ENCODE measurements at places on chromosomes 4 and X. TPM values are rescaled to one million over a fixed set of nuclear protein-coding genes. Genes with fewer than 3 reads are reported as not detected.
A peak's percentile ranks its signal among the peaks of the same experiment; 100 is the strongest.

- H3K36me3 ChIP-seq: peaks cover 2% of the 10 kb centered on the region
- no peaks in the 10 kb centered on the region for H3K27me3 ChIP-seq
- peaks cover 22% of the 10 kb centered on the region for H3K4me1 ChIP-seq
- H3K27ac ChIP-seq: peak overlapping the region; percentile 79
- H3K4me3 ChIP-seq: no peak overlapping the region
- peak; percentile 38 for DNase-seq
Measured at GRCh38 chr4:70722199-70722791, 531 bp downstream of the RUFY3 start.

Gene BANK1
- 0.10 TPM for total RNA-seq

GRCh38 chr4:76002176-76002575 is 5.1 kb downstream of the CXCL9 start:
- H3K27ac ChIP-seq: no peak overlapping the region
- H3K27me3 ChIP-seq: peaks cover 4% of the 10 kb centered on the region
- DNase-seq: no peak
- H3K4me3 ChIP-seq: no peak overlapping the region
- peaks cover 8% of the 10 kb centered on the region for H3K4me1 ChIP-seq

- no peak overlapping the region for H3K27ac ChIP-seq
- no peaks in the 10 kb centered on the region for H3K36me3 ChIP-seq
- DNase-seq: no peak
- no peaks in the 10 kb centered on the region for H3K27me3 ChIP-seq
- H3K4me1 ChIP-seq: peaks cover 3% of the 10 kb centered on the region
- no peak overlapping the region for H3K4me3 ChIP-seq
Measured at GRCh38 chr4:128519163-128519830, 231.7 kb upstream of the PGRMC2 start.

Gene MAGEA3
- not detected for total RNA-seq

DNA sequence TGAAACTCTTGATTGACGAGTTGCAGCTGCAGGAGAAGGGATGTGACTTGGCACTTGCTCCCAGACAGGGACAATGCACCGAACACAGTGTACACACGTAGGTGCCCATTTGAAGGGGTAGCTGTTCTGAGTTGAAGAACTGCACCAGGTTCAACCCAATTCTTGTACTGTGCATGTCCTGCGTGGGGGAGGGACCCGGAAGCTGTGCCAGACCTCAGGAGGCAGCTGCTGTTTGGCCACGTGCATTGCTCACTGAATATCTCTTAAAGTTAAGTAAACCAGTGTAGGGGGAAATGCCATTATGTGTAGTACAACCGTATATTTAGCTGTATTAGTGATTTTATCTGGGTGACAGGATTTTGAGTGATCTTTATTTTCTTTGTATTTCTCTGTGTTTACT is 12.0 kb upstream of the RBBP7 start:
- H3K4me3 ChIP-seq: peak overlapping the region; percentile 60
- DNase-seq: peak; percentile 6
- H3K27me3 ChIP-seq: peaks cover 11% of the 10 kb centered on the region

GRCh38 chrX:113933931-113934330 is 650.0 kb upstream of the HTR2C start:
- no peaks in the 10 kb centered on the region for H3K27me3 ChIP-seq
- no peak for DNase-seq
- H3K36me3 ChIP-seq: no peaks in the 10 kb centered on the region
- no peak overlapping the region for H3K27ac ChIP-seq
- H3K4me3 ChIP-seq: no peak overlapping the region

Gene RHOXF2
- total RNA-seq: not detected

DNA sequence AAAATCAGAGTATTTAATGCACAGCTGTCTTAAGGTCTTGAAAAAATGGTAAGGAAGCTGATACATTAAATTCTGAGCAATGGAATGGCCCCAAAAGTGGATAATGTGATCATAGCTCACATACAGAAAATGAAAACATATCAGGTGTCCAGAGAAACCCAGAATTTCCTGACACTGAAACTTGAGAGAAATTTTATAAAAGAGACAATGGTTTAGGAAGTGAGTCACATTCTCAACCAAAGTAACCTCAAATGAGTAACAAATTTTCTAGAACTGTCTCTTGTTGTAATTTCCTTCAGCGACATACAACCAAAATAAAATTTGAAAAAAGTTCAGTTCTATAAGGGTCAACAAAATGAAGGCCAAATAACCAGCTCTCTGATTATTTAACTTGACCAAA is 37.4 kb upstream of the PACRGL start:
- H3K27ac ChIP-seq: no peak overlapping the region
- DNase-seq: no peak
- no peak overlapping the region for H3K4me3 ChIP-seq
- H3K27me3 ChIP-seq: peaks cover 10% of the 10 kb centered on the region
- no peaks in the 10 kb centered on the region for H3K36me3 ChIP-seq

DNA sequence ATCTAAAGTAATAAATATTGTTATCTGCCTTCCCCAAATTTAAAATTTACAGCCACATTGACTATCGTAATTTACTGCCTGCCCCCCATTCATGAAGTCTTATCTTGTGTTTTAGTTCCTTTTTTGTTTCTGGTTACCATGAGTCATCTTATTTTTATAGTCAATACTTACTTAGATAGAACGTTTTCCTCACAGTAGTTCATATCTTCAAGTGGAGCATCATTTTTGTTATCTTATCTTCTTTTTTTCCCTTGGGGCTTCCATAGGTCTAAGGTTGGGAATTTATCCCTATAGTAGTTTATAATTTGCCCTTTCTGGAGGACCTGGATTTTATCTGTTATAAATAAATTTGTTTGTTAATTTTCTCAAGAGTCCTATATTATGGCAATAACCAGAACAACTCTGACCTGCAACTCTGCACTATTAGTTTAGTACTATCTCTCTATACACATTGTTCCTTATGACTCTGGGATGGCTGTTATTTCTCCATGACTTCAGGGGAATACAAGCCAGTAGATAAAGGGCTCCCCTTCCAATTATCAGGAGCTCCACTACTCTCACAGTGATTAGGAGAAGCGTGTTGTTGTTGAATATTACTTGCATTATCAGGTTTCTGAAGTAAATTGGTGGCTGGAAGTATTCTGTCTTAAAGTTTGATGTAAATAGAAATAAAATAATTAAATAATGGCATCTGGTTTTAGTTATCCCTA is 330.6 kb downstream of the GALNTL6 start:
- no peaks in the 10 kb centered on the region for H3K27me3 ChIP-seq
- no peak overlapping the region for H3K4me3 ChIP-seq
- no peak for DNase-seq
- no peak overlapping the region for H3K27ac ChIP-seq

Gene SASH3
- 264 TPM for total RNA-seq

Gene TRPC3
- 0.94 TPM for total RNA-seq

DNA sequence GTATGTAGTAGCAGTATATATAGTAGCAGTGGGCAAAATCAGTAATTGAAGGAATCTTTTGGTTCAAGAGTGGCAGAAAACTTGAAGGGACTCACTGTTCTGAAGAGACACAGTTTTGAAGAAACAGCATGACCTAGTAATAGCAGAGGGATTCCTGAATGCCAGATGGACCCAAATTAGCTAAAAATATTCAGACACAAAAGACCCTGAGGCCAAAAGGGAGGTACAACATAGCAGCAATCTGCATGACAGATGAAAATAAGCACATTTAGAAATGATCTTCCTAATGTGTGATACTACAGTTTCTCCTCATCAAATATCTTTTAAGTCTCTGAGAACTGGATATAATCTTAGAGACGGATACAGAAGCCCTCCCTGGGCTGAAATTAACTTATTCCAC is 536.6 kb downstream of the PPARGC1A start:
- H3K4me1 ChIP-seq: no peaks in the 10 kb centered on the region
- no peaks in the 10 kb centered on the region for H3K36me3 ChIP-seq
- no peak overlapping the region for H3K27ac ChIP-seq
- DNase-seq: no peak

Gene SLC6A14
- total RNA-seq: not detected

DNA sequence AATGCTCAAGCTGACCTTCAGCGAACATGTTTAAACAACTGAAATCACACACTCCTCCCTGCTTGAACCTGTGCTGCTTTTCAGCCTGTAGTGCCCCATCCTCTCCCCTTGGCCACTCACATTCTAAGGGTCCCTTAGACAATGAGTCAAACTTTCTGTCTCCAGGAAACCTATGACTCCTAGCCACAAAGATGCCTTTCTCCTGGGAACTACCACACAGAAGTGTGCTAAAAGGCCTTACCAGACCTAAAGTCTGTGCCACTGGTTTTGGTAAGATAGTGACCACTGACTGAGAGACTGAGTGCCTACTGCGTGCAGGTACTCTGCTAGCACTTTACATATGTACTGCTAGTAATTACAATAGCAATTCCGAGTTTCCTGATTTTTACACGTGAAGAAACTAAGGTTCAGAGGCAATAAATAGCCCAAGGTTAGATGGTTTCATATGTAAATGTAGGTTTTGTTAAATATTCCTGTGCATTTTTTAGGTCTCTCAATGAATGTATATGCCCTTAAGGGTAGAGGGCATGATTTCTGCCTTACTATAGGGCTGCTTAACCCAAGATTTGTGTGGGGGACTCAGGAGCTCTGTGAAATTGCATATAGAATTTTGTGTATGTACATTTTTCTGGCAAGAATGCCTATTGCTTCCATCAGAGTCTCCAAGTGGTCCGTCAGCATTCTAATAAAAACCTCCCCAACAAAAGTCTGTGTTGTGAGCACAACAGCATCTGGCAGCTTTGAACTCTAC is 71.1 kb downstream of the NSG1 start:
- no peak for DNase-seq
- H3K4me3 ChIP-seq: no peak overlapping the region
- H3K4me1 ChIP-seq: peaks cover 12% of the 10 kb centered on the region
- no peak overlapping the region for H3K27ac ChIP-seq

Gene MAGEA10
- not detected for total RNA-seq

- no peak overlapping the region for H3K4me3 ChIP-seq
- DNase-seq: no peak
- H3K27ac ChIP-seq: no peak overlapping the region
- H3K4me1 ChIP-seq: no peaks in the 10 kb centered on the region
- no peaks in the 10 kb centered on the region for H3K27me3 ChIP-seq
Measured at GRCh38 chrX:103520386-103520785, 1.1 kb upstream of the RAB40A start.

GRCh38 chrX:118569676-118570075 is 74.1 kb downstream of the DOCK11 start:
- H3K27me3 ChIP-seq: no peaks in the 10 kb centered on the region
- peaks cover 50% of the 10 kb centered on the region for H3K36me3 ChIP-seq
- peaks cover 8% of the 10 kb centered on the region for H3K4me1 ChIP-seq
- H3K27ac ChIP-seq: no peak overlapping the region

DNA sequence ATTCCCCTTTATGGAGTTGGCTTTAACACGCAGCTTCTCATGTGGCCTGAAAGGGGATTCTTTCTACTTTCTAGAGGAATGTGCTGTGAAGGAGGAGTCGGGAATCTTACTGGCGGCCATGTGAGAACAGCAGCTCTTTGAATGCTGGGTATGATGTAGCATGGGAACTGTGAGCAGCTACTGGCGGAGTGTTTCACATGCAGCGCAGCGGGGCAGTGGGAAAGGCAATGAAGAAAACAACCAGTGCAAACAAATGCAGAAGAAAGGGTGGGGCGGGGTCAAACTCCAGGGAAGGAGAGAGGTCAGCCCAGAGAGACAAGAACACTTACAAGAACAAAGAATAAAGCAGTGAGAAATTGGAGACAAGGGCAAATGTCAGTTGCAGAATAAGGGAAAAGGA is 363.8 kb upstream of the FTHL17 start:
- H3K4me1 ChIP-seq: no peaks in the 10 kb centered on the region
- no peak overlapping the region for H3K27ac ChIP-seq
- H3K36me3 ChIP-seq: no peaks in the 10 kb centered on the region
- DNase-seq: no peak

GRCh38 chr4:174318829-174319764 is 35.4 kb downstream of the CEP44 start:
- H3K4me3 ChIP-seq: no peak overlapping the region
- H3K36me3 ChIP-seq: no peaks in the 10 kb centered on the region
- peaks cover 2% of the 10 kb centered on the region for H3K4me1 ChIP-seq
- DNase-seq: peak; percentile 27
- H3K27ac ChIP-seq: no peak overlapping the region

- peaks cover 8% of the 10 kb centered on the region for H3K4me1 ChIP-seq
- no peaks in the 10 kb centered on the region for H3K36me3 ChIP-seq
- H3K4me3 ChIP-seq: no peak overlapping the region
- H3K27me3 ChIP-seq: no peaks in the 10 kb centered on the region
- DNase-seq: no peak
- H3K27ac ChIP-seq: no peak overlapping the region
Measured at GRCh38 chrX:153768311-153769157, 4.5 kb downstream of the PLXNB3 start.

DNA sequence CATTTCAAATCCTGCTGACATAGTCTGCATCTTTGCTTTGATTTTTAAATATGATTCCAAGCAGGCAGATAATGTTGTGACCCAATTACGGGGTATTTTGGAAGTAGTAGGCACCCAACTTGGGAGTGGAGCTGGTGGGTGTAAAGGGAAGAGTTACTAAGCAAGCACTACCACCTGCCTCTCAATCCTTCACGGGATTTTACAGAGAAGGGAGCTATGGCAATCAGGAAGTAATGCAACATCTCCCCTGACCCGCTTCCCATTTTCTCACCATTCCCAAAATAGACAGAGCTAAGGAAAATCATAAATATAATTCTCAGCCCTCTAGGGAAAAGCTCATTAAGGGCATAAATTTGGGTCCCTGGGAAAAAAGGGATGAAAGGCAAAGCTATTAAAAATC is 9.2 kb downstream of the APBB2 start:
- H3K4me3 ChIP-seq: no peak overlapping the region
- DNase-seq: no peak
- H3K36me3 ChIP-seq: no peaks in the 10 kb centered on the region
- peaks cover 17% of the 10 kb centered on the region for H3K27me3 ChIP-seq

- H3K27me3 ChIP-seq: no peaks in the 10 kb centered on the region
- no peak overlapping the region for H3K27ac ChIP-seq
- H3K36me3 ChIP-seq: peaks cover 9% of the 10 kb centered on the region
- H3K4me1 ChIP-seq: no peaks in the 10 kb centered on the region
- DNase-seq: no peak
Measured at GRCh38 chr4:185358959-185359358, 36.8 kb downstream of the LRP2BP start.

DNA sequence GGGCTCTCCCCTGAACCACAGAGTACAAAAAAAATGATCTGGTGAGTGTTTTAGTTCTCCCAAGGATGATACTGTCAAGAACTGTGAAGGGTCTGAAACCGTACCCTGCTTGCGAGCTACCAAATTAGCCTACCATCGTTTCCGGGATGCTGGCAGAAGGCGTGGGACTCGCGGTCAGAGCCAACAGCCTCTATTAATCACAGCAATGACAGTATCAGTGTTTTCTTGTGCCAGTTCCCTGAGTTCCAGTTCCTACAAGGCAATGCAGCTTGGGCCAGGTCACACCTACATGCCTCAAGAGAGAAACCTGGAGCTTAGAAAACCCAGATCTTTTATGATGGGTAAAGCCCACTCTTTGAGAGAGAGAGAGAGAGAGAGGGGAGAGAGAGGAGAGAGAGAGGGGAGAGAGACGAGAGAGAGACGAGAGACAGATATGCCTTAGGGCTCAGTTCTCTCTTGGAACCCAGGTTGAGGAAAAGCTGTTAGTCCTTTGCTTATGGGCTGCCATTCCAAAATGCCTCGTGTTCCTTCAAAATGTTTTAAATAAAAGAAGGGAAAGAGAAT is 327.8 kb downstream of the ARHGAP10 start:
- H3K36me3 ChIP-seq: peaks cover 30% of the 10 kb centered on the region
- peaks cover 72% of the 10 kb centered on the region for H3K4me1 ChIP-seq
- H3K27ac ChIP-seq: peak overlapping the region; percentile 88
- no peaks in the 10 kb centered on the region for H3K27me3 ChIP-seq

Measured in activated CD4-positive, alpha-beta T cell treated with anti-CD3 and anti-CD28 coated beads, Interleukin-2, amount 10 ng/mL, durations not matched to agents 7 days and 5 days (primary cell).